Activated CD8-positive, alpha-beta memory T cell treated with anti-CD3 and anti-CD28 coated beads for 4 hours (primary cell): ENCODE measurements at places on chromosomes 2 and 18.

DNA sequence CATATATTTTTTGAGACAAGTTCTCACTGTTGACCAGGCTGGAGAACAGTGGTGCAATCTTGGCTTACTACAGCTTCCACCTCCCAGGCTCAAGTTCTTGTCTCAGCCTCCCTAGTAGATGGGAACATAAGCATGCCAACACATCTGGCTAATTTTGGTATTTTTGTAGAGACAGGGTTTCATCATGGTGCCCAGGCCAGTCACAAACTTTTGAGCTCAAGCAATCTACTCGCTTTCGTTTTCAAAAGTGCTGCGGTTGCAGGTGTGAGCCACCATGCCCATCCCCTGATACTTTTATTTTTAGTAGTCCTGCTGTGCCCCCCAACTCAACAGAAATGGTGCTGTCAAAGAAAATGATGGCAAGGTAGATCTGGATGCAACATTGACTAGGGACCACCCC, 1127.3 kb downstream of the SUCLG1 start:
- no peak for DNase-seq

GRCh38 chr2:118699447-118700175, 147.8 kb downstream of the EN1 start:
- DNase-seq: no peak

DNA sequence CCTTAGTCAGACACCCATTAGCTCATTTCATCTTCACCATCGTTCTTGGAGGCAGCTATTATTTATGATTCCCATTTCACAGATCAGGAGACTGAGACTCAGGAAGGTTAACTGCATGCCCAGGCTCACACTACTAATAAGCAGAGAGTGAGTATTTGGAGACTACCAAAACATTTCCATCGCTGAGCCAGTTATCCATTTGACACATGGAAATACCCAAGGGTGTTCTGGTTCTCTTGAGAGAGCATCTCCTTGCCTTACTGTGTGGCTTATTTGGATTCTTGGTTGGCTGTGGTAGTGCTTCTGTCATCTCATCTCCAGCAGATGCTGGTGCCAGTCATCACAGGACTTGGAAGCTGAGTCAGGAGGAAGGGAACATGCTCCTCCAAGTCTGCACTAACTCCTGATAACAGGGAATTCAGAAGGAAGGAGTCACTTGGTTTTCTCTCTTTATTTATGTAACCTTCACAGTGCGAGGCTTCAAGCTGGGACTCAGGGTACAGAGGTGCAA, 55.2 kb downstream of the RASGRP3 start:
- DNase-seq: no peak

DNA sequence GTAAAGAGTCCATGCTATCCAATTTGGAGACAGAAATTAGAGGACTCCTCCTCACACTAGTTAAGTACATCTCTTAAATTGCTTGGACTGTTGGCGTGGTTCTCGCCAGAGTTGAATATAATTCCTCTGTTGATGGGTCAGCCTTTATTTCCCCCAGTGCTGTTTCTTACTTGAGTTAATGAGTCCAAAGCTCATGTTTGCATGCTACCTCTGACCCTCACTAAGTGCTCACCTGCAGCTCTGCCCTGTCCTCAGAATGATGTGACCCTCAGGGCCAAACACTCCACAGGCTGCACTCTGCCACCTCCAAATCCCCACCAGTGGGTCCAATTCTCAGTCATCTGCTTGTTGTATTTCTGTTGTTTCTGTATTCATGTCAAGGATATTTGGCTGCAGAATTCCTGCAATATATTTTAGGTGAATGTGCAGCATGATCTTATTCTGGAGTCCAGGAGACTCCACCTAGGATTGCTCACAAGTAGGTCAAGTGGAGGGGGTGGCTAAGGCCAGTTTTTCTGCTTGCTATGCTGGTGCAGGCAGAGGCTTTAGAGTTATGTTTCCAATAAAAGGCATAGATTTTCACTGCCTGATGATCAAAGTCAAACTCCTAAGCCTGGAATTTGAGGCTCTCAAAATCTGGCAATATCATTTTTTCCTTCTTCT, 37.8 kb downstream of the RDH14 start:
- DNase-seq: no peak

GRCh38 chr2:21804151-21804550, 680.4 kb downstream of the TDRD15 start:
- no peak for DNase-seq

GRCh38 chr2:73069041-73069854, 2.3 kb downstream of the SFXN5 start:
- no peak for DNase-seq

DNA sequence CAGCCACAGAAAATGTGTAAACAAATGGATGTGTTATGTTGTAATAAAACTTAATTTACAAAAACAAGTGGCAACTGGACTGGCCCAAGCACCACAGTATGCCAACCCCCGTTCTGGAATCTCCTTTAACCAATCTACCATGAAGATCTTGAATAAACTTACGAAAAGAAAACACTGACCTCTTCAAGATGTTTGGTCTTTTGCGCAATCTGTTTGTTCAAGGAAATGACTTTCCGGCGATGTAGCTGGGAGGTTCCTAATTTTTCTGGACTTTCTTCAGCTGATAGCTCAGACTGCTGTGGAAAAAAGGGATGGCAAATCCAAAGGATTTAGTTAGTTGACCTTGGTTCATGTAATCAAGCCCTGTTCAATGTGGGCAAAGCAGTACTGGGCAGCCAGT, 55.7 kb downstream of the CCDC93 start:
- no peak for DNase-seq
